ENCODE measurements at places on chromosomes 4 and X.
A peak's percentile ranks its signal among the peaks of the same experiment; 100 is the strongest.

DNA sequence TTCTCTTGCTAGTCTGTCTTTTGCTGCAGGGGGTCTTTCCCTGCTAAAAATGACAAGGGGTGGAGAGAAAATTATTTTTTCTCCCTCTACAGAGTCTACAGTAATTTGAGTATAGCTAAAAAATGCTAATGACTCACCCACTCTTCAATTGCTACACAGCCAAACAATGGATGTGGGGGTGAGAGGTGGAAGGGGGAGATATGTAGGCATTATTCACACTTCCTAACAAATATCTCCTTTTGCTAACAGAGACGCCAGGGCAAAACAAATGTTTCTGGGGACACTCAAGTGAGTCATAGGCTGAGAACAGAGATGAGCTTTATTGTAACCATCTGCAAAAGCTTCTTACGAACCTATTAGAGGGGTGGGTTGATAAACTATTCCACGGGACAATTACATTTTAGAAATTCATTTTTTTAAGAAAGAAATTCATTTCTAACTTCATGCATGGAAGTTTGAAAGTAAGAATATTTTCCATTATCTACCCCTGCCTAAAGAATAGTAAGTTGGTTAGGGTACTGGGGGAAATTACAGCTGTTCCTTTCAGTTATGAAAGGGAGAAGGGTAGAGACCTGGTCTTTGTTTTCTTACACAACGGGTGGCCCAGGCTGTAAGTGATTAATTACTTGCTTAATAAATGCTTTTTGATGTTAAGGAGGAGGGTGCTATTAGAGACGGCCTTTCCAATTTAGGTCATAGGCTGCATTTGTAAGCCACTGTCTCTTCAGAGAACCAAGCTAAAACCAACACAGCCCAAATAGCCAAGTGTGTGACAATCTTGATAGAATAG, 12.8 kb downstream of the SCD5 start:
- DNase-seq: no peak

GRCh38 chrX:80290834-80291233, 129.4 kb upstream of the TENT5D start:
- no peak for DNase-seq

DNA sequence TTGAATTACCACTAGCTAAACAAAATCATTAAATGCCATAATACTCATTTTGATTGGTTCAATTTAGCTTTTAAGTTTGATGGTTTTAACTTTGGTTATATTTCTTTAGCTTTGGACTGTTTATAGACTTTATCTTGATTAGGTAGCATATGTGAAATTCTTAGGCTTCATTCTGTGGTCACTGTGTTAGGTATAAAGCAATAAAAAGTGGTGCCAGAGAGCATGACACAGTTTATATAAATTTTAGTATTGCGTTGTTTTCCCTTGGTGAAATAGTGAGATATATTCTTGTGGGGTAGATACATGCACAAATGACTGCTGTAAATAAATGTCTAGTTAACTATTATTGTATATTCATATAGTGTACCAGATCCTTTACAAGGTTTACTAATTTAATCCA, 474.2 kb upstream of the GRID2 start:
- DNase-seq: no peak

GRCh38 chr4:144970597-144970996, 127.4 kb downstream of the ANAPC10 start:
- no peak for DNase-seq

DNA sequence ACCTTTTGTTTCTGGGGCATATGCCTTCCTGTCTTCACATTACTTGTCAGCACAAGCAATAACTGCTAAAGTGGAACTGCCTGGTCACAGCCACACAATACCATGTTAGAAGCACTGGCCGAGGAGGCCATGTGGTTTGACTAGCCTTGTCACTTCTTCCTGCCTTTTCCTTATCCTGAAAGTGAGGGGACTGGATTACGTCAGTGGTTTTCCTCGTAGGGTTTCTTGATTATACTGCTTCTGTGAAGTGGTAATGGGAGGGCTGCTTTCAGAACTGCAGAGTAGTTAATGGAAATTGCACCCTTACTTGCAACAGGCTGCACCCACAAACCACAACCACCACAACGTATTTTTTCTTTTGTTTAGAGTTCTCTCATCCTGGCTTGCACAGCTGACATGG, 26.6 kb downstream of the ZRSR2 start:
- peak; percentile 4 for DNase-seq

GRCh38 chr4:124854968-124855367, 142.4 kb upstream of the ANKRD50 start:
- no peak for DNase-seq

DNA sequence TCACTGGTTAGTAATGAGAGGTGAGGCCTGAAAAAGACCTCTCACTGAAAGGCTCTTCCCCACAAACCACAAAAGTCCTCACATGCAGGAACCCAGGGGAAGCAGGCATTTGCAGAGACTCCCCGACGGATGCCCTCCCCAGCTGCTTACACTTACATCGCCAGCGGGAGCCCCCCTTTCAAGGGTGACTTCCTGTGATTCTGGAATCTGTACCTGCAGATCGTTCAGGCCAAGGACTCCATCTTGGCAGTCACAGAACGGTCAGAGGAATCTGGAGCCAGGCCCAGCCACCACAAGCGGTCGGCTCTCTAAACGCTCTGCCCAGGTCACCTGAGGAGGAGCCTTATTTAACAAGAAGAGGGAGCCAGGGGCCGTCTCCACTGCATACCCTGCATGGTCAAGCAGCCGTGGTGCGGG, 71.3 kb upstream of the STS start:
- DNase-seq: no peak

- no peak for DNase-seq
Observed at GRCh38 chrX:103063191-103063845, 653 bp downstream of the BEX1 start.

GRCh38 chrX:139905051-139905450, 27.8 kb downstream of the ATP11C start:
- no peak for DNase-seq

- no peak for DNase-seq
Observed at GRCh38 chr4:159434114-159434870, 331.4 kb downstream of the RAPGEF2 start.

DNA sequence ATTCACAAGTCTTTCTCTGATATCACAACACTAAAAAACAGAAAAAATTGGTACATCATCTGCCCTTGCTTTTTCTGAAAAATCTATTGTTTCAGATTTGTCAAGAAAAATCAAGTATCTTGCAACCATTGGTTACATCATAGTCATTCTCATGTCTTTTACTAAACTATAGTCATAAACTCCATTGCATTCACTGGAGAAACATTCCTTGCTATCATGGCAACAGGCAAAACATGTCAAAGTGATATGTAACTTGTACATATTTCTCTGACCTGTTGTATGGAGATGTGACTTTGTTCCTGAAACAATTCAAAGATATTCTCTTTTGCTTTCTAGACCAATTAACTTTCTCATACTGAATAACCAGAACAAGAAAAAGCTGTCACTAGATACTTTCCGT, 121.9 kb upstream of the ANK2 start:
- DNase-seq: no peak

GRCh38 chr4:113968473-113968872, 11.0 kb downstream of the ARSJ start:
- DNase-seq: no peak

Measured in stimulated activated CD8-positive, alpha-beta memory T cell treated with anti-CD3 and anti-CD28 coated beads, Interleukin-7, amount 100 ng/mL, for 1 hour (primary cell).